ENCODE measurements at places on chromosomes 6 and 20.

- no peak for DNase-seq
These were observed 44.1 kb downstream of the NHSL1 start for GRCh38 chr6:138454981-138455706.

- peak; percentile 82 for DNase-seq
These were observed 182.7 kb upstream of the SALL4 start for GRCh38 chr20:51985013-51985415.

GRCh38 chr20:44111712-44112335 lies 75.2 kb downstream of the JPH2 start:
- no peak for DNase-seq

DNA sequence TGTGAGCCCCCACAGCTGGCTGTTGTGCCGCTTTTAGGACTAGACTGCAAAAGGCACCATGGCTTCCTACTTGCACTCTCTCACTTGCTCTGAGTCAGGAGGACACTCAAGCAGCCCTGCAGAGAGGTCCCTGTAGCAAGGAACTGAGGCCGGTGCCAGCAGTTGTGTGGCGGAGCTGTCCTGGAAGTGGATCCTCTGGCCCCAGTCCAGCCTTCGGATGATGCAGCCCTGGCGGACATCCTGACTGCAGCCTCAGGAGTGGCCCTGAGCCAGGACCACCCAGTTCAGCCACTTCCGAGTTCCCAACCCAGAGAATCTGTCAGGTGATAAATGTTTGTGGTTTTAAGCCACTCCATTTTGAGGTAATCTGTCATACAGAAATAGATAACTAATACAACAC lies 17.5 kb downstream of the CTCFL start:
- DNase-seq: no peak

- no peak for DNase-seq
These were observed 32.7 kb upstream of the SLC22A1 start for GRCh38 chr6:160088784-160089533.

- no peak for DNase-seq
These were observed 32.7 kb upstream of the CCR6 start for GRCh38 chr6:167090171-167090570.

DNA sequence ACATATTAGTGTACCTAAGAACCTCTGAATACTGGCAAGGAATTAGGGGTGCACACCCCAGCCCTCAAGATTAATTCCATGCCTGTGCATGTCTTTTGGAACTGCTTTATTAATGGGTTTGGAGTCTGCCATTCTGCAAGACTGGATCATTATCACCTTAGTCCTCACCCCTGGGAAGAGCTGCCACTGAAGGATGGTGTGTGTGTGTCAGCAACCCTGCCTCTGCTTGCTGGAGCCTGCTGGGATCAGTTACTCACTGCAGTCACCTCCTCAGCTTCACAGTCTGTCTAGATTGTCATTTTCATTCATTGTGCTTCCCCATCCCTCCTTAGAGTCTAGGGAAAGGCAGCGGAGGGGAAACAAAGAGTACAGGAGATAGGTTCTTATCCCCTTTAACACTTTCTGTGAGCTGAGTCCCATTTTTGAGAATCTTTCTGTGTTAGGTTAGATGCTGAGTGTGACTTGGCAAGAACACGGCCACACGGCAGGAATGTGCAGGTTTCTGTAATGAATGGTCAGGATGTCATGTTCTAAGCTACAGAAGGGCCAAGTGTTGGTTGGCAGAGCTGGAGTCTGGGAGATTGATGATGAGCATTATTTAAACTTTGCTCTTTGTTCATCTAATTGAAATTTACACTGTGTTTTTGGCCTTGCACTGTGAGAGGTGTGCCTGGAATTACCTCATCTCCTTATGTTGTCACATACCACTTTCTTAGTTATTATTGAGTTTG lies 21.1 kb downstream of the GHRH start:
- no peak for DNase-seq

DNA sequence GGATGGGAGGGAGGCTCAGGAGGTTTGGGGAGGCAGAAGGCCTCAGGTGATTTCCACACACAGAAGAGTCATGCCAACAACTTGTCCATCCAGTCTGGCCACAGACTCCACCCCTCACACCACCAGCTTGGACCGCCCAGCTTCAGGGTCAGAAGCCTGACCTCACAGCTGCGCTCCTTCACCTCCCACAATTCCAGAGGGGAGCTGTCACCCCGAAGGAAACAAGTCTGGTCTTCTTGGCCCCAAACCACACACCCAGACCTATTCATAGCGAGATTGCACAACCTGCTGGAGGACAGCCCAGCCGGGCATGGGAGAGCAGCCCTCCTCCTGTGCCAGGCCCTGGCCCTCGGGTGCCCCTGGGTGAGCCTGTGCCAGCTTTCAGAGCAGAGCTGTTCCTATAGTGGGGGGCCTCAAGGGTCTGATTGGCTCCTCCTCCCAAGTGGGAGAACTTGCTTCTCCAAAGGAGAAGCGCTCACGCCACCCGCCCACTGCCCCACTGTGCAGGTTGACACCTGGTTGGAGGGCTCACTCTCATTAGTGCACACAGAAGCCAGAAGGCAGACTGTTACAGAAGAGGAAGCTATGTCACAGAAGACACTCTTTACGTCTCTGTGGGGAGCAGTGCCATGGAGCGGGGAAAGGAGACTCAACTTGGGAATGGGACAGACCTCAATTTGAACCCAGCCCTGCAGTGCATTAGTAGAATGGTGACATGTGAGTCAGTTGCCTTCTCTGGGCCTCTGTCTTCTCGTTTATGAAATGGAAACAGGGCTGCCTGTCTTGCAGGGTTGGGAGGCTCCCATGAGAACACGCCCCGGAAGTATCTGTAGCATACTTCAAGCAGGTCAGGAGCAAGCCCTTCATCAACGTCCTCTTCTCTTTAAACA lies 128.8 kb downstream of the FOXO3 start:
- DNase-seq: peak; percentile 77

DNA sequence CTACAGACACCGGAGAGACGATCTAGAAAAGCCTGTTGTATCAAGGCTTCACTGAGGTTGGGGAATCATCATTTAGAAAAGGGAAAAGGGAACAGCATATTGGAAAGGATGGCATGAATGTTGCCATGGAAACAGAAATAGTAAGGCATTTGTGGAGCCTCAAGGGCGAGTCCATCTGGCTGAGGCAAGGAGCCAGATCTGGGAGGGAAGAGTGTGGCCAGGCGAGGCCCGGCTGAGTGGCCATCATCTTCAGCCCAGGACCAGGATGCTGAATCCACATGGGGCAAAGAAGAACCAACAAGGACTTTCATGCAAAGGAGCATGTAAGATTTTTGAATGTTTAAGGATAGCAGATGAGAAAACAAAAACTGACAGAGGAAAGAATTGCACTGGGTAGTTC lies 85.8 kb downstream of the MAP3K5 start:
- DNase-seq: no peak

DNA sequence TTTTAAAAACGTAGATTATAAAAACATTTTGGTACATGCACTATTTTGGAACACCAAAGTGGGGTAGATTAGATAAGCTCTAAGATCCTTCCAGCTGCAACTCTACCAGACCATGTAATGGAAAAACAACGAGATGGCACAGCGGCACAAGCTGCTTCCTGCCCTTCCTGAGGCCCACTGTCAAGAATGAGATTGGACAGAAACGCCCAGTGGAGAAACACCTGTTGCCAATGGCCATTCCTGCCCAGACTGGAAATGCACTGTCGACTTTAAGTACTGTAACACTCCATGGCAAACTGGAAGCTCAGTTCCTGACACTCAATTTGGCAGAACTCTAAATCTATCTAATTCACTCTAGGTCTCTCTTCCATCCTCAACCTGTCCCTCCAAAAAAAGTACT lies 21.4 kb downstream of the EDEM2 start:
- DNase-seq: no peak

GRCh38 chr20:38173237-38174156 lies 8.4 kb upstream of the TGM2 start:
- peak; percentile 93 for DNase-seq

GRCh38 chr20:32539817-32540675 lies 45.1 kb downstream of the NOL4L start:
- no peak for DNase-seq

DNA sequence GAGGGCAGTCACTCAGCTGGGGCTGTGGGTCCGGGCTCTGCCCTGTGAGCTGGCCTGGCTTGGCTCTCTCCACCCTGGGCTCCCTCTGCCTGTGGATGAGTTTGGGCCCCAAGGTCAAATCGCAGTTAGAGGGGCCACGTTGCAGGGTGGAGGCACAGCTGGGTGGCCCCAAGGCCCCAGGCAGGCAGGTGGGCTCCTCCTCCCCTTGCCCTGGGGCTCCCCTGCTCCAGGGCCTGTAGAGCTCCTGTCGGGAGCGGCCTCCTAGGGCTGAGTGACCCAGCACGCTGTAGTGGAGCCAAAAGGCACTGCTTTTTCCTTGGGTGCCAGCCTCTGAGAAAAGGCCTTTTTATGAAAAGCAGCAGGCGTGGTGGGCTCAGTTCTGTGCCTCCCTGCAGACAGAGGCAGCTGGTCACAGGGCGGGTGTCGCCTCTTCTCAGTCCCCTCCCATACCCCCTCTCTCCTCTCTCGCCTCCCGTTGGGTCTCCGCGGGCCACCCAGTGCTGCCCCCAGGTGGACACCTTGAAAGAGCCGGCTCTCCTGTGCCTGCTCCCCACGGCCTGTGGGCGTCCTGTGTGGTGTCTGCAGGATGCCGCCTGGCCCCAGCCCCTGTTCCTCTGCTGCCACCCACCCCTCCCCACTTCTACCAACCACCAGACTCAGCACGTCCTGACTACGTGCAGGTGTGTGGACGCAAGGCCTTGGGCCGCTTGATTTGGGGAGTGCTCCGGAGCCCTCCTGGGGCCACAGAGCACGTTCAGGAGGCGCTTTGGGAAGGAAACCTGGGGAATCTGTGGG lies 13.2 kb downstream of the SS18L1 start:
- DNase-seq: no peak

DNA sequence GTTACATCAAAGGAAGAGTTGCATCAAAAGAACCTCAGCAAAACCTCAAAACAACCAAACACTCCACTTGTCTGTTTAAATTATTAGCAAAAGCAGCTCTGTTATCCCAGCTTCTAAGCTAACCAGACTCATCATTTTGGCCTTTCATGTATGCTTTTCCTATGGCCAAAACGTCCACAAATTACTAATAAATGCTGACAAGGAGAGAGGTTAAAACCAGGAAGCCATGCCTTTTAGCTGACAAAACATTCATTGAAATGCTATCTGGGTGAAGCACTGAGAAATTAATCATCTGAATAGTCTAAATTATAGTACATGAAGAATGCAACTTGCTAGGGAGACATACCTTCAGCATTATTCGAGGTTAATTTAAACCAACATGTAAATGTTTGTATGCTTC lies 80.6 kb downstream of the LAMA2 start:
- DNase-seq: peak; percentile 17

DNA sequence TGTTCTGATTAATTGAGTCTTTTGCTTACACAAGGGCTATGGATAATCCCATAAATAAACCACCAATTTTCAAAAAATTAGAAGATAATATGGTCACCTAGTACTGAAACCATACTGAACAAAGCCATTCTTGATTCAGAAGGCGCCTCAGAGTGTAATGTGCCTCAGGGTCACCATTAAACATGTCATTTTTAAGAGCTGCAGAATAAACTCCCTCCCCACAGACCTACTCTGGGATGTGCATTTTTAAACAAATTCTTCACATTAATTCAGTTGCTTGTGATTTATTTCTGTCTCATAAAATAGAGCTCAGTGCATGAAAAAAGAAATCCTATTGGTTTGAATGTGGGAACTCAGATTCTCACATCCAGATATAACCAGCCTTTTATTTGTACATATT lies 202.1 kb upstream of the HEY2 start:
- DNase-seq: no peak

- DNase-seq: no peak
These were observed 25.7 kb downstream of the TCF15 start for GRCh38 chr20:584161-584970.

GRCh38 chr6:45946352-45946751 lies 69.3 kb downstream of the CLIC5 start:
- no peak for DNase-seq

DNA sequence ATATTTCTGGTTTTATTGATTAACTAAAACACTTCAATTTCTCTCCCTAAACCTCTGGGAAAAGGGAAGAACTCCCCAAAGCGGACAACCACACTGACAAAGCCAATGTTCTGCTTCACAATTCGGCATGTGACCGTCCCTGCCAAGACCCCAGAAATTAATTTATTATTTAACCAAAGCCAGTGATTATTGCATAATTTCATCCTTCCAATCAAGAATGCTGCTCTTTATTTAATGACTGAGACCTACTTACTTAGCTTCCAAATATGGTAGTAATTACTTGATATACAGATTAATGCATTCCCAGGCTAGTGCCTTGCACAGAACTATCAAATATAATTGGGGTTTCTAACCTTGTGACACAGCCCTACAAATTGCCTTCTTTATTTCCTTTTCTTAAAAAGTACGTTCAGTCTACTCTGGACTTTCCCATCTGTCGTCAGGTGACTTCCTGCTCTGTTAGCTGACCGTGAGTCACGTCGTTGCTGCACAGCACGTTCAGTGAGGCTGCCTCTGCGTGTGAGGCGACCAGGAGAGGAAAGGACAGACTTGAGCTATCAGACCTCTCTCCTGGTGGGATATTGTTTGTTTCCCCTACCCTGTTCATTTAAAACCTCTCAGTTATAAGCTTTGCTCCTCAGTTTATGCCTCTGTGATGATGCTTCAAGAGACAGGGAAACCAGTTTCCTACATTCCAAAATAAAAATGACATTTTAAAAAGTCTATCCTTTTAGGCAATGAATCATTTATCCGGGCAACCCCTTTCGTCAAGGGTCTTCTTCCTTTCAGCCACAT lies 55.7 kb upstream of the TNFAIP3 start:
- no peak for DNase-seq

DNA sequence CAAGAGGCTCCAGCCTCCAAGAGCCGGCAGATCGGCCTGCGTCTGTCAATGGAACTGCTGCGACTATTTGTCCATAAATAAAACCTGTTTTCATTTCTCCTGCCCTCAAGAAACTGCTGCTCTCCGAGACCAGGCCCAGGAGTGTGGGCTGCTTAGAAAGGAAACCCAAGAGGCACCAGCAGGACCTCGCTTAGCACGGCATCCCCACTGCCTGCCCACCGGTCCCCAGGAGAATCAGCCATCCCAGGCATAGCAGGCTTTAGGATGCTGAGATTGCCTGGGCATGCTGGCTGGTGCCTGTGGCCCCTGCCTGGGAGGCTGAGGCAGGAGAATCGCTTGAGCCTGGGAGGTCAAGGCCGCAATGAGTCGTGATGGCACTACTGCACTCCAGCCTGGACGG lies 17.6 kb downstream of the NTSR1 start:
- DNase-seq: no peak

DNA sequence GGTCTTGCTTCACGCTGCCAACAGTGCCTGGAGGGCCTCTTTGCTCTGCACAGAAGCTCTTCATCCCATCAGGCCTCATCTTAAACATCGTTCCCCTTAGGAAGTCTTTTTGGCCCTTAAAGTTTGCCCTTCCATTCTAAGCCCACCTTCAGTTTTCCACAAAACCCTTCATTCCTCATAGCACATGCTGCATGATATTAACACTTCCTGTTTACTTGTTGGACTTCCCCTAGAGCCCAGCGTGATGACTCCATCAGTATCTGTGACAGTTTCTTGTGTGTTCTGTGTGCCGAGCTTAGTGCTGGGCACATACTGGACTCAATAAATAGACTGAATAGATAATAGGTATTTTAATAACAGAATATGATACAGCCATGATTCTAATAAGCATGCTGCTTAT lies 2.2 kb downstream of the NT5DC1 start:
- DNase-seq: no peak

All from HS-27A (cell line).